GM23338 (cell line): ENCODE measurements at places on chromosomes 3 and 15. TPM values are rescaled to one million over a fixed set of nuclear protein-coding genes. Genes with fewer than 3 reads are reported as not detected.

NPHP3 gene
- 12.0 and 20.6 TPM in 2 replicates for total RNA-seq

CLDN16 gene
- total RNA-seq: not detected in 2 replicates

PLSCR4 gene
- total RNA-seq: 5.2 TPM in 2 replicates

ATR gene
- 32.4 and 39.1 TPM in 2 replicates for total RNA-seq

TRIP4 gene
- total RNA-seq: 9.8 and 10.3 TPM in 2 replicates

CACNA2D2 gene
- total RNA-seq: 10.3 and 11.4 TPM in 2 replicates

CYP1A2 gene
- not detected in 2 replicates for total RNA-seq

DAZL gene
- total RNA-seq: 5.3 and 5.9 TPM in 2 replicates

OIP5 gene
- 53.1 and 61.1 TPM in 2 replicates for total RNA-seq

GOLGA6A gene
- 2.1 and 7.5 TPM in 2 replicates for total RNA-seq

RTF1 gene
- total RNA-seq: 34.3 and 38.1 TPM in 2 replicates

C3orf80 gene
- 1.0 and 3.0 TPM in 2 replicates for total RNA-seq

SLC27A2 gene
- total RNA-seq: 7.5 and 9.4 TPM in 2 replicates

SLC15A2 gene
- 0.90 and 5.2 TPM in 2 replicates for total RNA-seq

MUC20 gene
- 0.12 TPM in 1 of 2 replicates, not detected in the other for total RNA-seq

- DNase-seq: no peak
These were observed 79.9 kb upstream of the CADPS start for GRCh38 chr3:62955126-62955525.

GRCh38 chr15:65638681-65639089 lies 16.9 kb downstream of the SLC24A1 start:
- DNase-seq: peak; percentile 92

DNA sequence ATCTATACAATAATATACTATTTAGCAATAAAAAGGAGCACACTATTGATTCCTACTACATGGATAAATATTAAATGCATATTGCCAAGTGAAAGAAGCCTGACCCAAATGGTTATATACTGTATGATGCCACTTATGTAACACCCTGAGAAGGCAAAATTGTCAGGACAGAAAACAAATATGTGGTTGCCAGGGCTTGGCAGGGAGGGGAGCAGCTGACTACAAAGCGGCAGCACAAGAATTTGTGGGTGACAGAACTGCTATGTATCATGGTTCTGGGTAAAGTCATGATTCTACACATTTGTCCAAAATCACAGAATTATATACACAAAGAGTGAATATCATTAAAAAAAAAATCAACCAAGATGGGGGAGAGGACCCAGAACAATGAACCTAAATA lies 22.5 kb downstream of the TBC1D2B start:
- no peak for DNase-seq

- no peak for DNase-seq
These were observed 779 bp downstream of the GRIP2 start for GRCh38 chr3:14539384-14539741.

DNA sequence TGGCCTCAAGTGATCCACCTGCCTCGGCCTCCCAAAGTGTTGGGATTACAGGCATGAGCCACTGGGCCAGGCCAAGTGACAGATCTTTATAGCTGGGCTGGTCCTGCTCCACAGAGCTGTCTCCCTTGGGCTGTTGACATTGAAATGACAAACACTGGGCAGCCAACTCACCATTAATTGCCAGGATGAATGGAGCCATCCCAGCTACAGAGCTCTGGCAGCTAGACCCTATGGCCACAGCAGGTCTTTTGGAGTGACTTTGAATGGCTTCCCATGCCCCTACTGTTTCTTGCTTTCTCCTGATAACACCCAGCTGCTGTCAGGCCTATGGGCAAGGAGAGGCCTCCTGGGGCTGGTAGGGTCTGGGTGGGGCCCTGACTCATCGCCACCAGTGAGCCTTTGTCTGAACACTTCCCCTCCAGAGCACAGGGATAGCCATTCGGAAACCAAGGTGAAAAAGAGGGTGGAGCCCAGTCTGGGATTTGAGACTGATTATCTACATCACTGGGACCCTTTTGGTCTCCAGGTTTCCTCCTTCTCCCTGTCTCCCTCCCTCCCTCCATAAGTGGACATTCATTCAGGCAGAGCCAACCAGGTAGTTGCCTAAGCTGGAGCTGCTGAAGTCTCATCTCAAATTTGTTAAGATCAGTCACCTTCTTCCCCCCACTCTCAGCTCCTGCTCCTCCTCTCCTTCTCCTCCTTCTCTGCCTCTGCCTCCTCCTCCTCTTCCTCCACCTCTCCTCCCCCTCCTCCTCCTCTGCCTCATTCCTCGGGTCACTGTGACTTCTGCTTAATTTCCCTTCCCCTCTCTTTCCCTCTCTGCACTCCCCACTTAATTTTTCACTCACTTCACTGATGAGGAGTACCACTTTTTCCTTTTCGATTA lies 34.0 kb downstream of the BHLHE40 start:
- no peak for DNase-seq

- DNase-seq: no peak
These were observed 779.5 kb downstream of the ROBO1 start for GRCh38 chr3:78988324-78988723.

GRCh38 chr15:22889146-22889818 lies 50.8 kb downstream of the NIPA2 start:
- no peak for DNase-seq

- DNase-seq: no peak
These were observed 363 bp downstream of the MAGI1 start for GRCh38 chr3:66038384-66038725.

GRCh38 chr15:78944669-78945407 lies at the start of gene CTSH:
Gene CTSH (minus strand): TSS chr15:78945046. CDS start chr15:78944981, 65 bp downstream.
- DNase-seq: peak; percentile 92

DNA sequence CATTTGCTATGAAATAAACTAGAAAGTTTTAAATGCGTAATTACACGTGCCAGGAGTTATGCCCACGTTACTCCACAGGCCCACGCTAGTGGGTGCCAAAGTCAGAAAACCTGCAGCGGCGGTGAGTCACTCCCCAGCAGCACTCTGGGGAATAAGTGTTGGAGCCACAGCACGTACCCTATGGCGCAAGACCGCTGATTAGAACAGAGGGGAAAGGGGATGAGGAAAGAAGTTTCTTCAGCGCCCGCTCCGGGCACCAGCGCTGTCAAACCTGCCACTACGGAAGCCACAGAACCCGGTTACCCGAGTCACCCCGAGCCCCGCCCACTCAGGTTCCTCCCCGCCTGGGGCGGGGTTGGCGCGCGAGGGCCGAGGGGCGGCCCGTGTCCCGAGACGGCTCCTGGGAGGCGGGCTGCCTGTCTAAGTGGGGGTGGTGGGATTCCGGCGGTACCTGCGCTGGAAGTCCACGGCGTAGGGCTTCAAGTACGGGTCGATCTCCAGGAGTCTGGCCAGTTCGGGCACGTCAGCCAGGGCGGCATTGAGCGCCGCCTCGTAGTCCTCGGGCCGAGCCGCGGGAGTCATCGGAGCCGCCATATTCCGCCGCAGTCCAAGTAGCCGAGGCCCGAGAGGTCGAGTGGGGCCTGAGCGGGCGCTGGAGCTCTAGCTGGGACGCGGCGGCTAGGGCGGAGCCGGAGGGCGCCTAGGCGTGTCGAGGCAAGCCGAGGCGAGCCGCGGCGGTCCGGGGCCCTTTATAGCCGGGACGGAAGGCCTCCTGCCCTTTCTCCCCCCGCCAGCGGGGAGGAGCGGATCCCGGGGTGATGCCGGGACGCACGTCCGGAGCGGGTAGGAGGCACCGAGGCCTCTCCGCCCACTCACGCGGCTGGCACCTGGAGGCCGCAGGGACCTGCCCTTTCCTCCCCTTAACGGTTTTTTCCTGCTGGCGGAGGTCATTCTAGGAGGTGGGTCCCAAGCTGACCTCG lies at the start of gene GBE1:
Gene GBE1 (minus strand): TSS at position 722 of the 980 bp plus-strand sequence. CDS start 128 bp downstream, at position 594.
- peak; percentile 92 for DNase-seq

DNA sequence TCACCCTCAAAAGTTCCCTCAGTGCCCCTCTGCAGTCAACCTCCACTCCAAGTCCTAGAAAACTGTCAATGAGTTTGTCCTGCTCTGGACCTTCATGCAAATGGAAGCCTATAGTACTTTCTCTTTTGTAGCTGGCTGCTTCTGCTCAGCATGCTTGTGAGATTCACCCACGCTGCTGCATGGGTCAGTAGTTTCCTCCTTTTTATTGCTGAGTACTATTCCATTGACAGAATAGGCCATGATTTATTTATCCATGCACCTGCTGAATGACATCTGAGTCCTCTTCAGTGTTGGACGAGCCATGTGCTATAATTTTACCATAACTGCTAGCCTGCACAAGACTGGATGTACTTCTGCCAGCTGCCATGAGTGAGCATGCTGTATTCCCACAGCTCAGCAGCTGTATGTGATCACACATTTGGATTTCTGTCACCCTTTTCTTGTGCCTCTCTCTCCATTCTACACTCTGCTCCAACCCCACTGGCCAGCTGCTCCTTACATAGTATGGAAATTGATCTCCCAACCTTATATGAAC lies 26.3 kb downstream of the CDCP1 start:
- no peak for DNase-seq

GRCh38 chr15:62573876-62574275 lies 408.8 kb upstream of the C2CD4B start:
- DNase-seq: no peak

DNA sequence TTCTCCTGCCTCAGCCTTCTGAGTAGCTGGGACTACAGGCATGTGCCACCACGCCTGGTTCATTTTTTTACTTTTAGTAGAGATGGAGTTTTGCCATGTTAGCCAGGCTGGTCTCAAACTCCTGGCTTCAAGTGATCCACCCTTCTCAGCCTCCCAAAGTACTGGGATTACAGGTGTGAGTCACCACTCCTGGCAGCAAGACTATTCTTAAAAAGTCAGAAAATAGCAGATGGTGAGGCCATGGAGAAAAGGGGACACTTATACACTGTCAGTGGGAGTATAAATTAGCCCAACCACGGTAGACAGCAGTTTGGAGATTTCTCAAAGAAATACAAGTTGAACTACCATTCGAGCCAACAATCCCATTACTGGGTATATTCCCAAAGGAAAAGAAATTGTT lies 603.3 kb upstream of the TBL1XR1 start:
- no peak for DNase-seq

GRCh38 chr3:45544717-45545296 lies 49.7 kb upstream of the LIMD1 start:
- DNase-seq: no peak

- DNase-seq: peak; percentile 64
These were observed 2.3 kb downstream of the OCA2 start for GRCh38 chr15:28096670-28097431.

DNA sequence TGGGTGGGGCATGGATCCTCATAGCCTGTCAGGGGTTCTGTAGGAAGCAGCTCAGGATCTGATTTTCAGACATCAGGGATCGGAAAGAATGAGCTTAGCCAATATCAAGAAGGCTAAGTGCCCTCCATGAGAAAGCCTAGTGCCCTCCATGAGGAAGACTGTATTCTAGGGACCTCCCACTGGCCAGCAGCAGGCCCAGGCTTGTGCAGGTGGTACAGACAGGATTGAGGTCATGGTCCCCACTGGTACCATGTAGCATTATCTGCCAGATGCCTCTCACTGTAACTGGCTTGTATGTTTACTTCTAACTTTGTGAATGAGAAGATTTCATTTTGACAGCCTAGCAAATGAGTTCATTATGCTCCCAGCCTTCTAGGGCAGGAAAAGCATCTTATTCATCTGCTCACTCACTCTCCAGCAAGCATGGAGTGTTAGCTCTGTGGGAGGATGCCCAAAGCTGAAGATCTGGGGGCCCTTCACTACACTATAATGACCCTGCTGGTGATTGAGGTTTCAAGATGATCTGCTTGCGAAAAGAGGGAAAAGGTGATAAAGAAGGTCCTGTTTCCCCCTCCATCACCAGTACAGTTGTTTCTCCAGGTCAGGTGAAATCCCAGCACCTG lies 7.5 kb downstream of the EPHB1 start:
- no peak for DNase-seq

DNA sequence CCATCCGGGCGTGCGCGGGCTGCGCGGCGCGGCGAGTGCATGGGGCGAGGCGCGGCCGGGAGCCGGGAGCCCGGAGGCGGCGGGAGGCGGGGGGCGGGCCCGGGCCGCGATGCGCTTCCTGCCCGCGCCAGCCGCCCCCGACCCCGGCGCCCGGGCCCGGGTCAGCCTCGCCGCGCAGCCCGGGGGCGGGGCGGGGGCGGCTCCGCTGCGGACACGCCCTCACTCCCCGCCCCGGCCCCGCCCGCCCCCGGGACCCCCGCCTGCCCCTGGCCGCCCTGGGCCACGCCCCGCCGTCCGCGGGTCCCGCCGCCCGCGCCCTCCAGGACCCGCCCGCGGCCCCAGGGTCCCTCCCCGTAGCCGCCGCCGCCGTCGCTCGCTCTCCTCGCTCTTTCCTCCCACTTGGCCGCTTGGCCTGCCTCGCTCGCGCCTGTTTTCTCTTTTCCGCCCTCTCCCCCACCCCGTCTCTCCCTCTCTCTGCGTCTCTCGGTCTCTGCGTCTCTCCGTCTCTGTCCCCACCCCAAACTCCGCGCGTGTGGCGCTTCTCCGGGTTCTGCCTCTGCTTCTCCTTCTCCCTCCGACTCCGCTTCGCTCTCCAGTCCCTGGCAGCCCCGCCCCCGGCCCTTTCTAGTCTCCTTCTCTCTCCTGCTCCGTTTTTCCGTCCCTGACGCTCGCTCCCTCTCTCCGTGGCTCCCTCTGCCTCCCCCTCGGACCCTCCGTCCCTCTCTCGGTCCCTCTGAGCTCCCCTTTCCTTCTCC lies at the start of gene PLXND1:
Gene PLXND1 (minus strand): TSS at position 41 of the 755 bp plus-strand sequence. CDS start 37 bp downstream, at position 4.
- DNase-seq: peak; percentile 88

GRCh38 chr15:95957861-95958260 lies 372.6 kb upstream of the NR2F2 start:
- no peak for DNase-seq

DNA sequence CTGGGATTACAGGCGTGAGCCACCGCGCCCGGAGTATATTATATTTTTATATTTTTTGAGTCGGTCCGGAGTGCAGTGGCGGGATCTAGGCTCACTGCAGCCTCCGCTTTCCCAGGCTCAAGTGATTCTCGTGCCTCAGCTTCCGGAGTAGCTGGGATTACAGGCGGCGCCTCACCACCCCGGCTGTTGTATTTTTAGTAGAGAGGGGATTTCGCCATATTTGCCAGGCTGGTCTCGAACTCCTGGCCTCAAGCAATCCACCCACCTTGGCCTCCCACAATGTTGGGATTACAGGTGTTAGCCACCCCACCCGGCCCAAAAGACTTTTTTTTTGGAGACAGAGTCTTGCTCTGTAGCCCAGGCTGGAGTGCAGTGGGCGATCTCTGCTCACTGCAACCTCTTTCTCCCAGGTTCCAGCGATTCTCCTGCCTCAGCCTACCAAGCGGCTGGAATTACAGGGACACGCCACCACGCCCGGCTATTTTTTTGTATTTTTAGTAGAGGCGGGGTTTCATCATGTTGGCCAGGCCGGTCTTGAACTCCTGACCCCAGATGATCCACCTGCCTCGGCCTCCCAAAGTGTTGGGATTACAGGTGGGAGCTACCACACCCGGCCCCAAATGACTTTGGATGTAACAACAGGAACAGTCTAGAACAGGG lies 1.0 kb downstream of the ZNF589 start:
- peak; percentile 30 for DNase-seq

GRCh38 chr3:171315101-171315500 lies 145.1 kb downstream of the TNIK start:
- no peak for DNase-seq
